AG04450 (cell line): ENCODE measurements at places on chromosomes 7 and 10. TPM values are rescaled to one million over a fixed set of nuclear protein-coding genes. Genes with fewer than 3 reads are reported as not detected.

DNA sequence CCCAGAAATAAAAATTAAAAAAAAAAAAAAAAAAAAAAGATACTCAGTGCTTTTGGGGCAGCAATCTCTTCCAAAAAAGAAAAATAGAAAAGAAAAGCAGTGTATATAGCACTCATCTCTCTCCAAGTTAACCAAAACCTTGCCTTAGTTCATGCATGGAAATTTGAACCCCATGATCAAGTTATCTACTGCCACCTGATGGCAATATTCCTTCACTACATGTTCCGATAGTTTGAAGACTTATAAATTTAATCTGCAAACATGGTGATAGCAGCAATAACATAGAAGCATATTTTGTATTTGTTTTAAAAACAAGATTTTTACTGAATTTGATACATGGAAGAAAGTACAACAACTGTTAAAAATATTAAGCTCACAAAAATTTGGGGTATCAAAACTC, 48.6 kb upstream of the SLIT1 start:
- DNase-seq, result peak; percentile 21

GRM3 gene
- polyA plus RNA-seq, result not detected in 2 replicates

GRCh38 chr7:45927721-45928120, 6.6 kb upstream of the IGFBP3 start:
- no peak for DNase-seq

- no peak for DNase-seq
Measured at GRCh38 chr10:6232225-6232807, 29.6 kb downstream of the PFKFB3 start.

- DNase-seq, result no peak
Measured at GRCh38 chr10:132582771-132583170, 45.2 kb downstream of the INPP5A start.

DNA sequence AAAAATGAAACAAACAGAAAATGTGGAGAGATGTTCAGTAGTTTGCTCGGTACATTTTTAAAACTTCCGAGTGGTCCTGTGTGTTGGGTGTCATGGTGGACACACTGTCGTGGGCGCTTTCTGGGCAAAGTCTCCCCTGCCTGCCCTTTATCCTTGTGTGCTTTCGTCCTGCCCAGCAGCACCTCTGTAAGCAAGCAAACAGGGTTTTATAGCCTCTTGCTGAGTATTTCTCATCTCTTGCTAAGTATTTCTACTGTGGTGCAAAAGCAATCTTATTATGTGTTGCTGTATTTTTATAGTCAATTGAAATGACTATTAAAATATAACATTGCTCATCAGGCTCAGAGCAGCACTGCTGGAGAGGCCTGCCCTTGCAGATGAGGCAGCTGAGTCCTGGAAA, 48.7 kb downstream of the DOCK1 start:
- DNase-seq, result no peak

GRCh38 chr7:36650766-36651312, 73.5 kb downstream of the AOAH start:
- no peak for DNase-seq

DNA sequence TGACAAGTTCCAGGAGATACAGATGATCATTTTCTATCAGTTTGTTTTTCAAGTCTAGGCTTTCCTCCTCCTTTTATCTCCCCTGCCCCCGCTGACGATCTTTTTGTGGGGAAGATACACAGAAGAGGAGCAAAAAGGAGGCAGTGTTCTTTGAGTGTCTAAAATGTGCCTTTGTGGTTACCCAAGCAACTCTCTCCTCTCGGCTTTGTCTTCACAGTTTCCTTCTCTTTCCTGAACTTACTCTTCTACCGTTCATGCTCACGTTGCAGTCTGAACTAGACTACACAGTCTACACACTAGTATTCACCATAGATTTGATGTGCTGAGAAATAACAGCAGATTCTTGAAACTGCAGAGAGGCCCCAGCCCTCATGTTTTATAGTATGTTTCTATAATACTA, 23.6 kb downstream of the CEP41 start:
- no peak for DNase-seq

DNA sequence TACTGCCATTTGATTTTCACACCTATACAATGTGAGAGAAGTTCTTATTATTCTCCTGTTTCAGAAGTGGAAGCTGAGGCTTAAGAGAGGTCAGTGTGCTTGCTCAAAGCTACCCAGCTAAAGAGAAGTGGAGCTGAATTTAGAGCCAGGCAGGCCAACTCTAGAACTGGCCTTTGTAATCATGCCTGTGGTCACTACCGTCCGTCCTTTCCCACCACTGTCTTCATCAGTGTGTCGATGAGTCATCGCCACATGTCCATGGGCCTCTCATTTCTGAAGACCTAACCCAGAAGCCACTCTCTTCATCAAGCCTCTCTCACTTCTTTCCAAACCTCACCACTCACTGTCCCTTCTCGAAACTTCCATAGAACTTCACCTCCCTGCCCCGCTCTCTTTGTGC, 237.8 kb downstream of the KIAA1217 start:
- DNase-seq, result peak; percentile 88

DNA sequence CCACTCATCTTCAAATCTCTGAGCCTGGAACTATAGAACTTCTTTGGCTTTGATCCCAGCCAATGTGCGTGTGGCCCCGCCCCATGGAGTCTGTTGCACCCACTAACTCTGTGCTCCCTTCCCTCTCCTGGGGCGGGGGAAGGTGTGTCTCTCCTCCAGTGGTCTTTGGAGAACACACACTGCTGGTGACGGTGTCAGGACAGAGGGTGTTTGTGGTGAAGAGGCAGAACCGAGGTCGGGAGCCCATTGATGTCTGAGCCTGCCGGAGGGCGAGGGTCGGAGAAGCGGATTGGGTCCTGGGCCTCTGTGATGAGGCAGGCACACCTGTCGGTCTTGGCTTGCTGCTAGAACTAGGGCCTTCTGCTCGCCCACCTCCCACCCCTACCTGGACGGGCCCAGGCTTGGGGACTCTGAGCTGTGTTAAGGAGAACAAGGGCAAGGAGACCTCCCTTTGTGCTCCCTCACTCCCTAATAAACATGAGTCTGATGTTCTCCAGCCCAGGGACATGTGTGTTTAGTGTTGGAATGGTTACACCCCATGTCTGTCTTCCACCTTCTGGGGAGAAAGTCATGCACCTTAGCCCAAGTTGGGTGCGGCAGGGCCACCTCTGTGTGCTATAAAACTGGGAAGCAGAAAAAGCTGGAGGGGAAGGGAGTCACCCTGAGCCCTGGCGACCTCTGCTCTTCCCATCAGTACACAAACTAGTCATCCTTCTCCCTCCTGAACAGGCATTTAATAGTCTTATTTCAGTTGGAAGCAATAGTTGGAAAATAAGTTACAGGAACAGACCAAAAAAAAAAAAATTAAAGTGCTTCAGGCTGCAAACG, 4.6 kb downstream of the TRAPPC14 start:
- DNase-seq, result no peak

ANKRD30A gene
- not detected in 2 replicates for polyA plus RNA-seq

GRCh38 chr10:33139181-33139646, 181.2 kb upstream of the ITGB1 start:
- no peak for DNase-seq

DNA sequence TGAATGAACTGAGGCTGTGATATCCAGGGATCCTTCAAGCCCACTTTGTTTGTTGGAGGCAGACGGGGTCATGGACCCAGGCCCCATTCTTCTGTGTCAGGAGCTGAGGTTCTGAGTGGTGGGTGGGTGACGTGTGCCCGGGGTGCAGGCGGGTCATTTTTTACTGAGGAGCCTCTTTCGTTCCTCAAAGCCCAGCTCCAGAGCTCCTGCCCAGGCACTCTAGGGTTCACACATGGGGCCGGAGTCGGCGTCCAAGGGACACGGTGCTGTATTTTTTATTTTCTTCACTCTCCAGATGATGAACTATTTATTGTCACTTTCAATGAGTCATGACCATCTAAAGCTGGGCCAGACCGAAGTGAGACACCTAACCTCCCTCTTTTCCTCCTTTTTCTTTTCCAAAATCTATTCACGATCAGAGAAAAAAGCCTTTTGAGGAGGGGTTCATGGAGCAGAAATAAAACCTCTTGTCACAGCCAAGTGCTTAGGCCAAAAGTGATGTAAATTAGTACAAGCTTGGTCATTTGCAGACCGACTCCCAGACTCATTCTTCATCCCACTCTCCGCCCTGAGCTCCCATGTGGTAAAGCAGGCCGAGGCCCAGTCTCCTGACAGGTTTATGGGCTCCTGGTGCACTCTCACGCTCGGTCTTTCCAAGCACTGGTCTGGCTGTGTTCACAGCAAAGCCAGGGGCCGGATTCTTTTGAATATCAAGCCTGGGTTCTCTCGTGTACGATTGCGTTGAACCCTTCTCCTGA, 41.4 kb upstream of the PITRM1 start:
- no peak for DNase-seq

- no peak for DNase-seq
Measured at GRCh38 chr7:1447551-1448244, 11.6 kb downstream of the MICALL2 start.

ABCB1 gene
- 2.9 and 4.1 TPM in 2 replicates for polyA plus RNA-seq

ENTPD1 gene
- 0.06 and 0.07 TPM in 2 replicates for polyA plus RNA-seq

CLDN3 gene
- polyA plus RNA-seq, result not detected in 2 replicates

GRCh38 chr10:44902941-44903545, 8.1 kb upstream of the TMEM72 start:
- DNase-seq, result no peak

DNA sequence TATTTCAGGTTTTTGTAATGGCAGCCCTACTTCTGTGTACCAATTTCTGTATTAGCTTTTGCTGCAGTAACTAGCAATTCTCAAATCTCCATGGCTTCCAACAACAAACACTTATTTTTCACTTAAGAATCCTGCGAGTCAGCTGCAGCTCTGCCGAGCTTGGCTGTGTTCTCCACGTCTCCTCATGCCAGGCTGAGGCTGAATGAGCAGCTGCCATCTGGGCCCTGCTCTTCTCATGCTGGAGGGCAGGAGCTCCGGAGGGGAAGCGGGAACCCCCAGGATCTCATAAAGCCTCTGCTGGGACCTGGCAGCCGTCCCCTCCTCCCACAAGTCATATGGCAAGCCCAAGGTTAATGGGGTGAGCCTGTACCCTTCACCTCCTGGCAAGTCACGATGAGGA, 591.1 kb downstream of the SDK1 start:
- DNase-seq, result no peak

FBXO24 gene
- polyA plus RNA-seq, result 0.29 and 0.33 TPM in 2 replicates

DNA sequence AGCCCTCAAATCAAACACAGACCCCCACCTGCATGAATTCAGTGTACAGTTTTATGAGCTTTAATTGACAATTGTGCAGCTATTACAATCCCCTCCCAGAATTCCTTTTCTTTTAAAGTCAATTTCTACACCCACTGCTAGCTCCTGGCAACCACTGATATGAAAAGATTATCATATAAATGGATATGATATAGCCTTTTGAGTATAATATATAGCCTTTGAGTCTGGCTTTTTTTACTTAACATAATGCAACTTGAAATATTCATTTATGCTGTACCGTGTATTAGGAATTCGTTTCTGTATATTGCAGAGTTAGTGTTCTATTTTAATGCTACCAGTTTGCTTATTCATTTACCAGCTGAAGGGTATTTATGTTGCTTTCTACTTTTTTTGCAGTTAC, 127.7 kb downstream of the CCSER2 start:
- DNase-seq, result no peak

IGF2BP3 gene
- polyA plus RNA-seq, result 78.5 and 98.2 TPM in 2 replicates

SLF2 gene
- 15.0 and 19.0 TPM in 2 replicates for polyA plus RNA-seq

- no peak for DNase-seq
Measured at GRCh38 chr10:50379616-50380015, 128.3 kb upstream of the ASAH2 start.

DNA sequence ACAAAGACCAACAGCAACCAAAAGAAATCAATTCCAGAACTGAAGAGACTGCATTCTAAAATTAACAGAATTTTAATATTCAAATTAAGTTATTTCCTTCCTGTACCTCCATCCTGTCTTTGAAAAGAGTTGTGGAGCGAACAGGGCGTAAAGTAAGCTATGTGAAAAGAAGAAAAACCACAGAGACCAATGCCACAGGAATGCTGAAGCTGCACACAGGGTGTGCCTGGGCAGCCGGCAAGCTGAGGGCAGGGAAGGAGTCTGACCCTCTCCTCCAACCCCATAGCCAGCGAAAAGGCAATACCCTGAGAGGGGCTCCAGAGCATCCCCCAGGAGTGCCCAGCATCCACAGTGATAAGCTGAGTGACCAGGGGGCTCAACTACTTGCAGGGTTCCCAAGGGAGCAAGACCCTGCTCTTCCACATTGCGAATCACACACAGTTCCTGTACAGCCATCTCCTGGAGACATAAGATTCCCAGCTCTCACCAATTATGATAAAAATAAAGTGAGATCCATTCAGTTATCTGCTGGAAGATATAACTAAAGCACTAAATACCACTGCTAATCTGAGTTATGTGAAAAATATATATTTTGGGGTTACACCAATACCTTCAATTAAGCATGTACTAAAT, 93.8 kb downstream of the PARD3 start:
- no peak for DNase-seq
